ENCODE measurements at places on chromosomes 16 and 17.

- no peak for DNase-seq
Measured at GRCh38 chr17:4604111-4604644, 19.8 kb downstream of the SMTNL2 start.

DNA sequence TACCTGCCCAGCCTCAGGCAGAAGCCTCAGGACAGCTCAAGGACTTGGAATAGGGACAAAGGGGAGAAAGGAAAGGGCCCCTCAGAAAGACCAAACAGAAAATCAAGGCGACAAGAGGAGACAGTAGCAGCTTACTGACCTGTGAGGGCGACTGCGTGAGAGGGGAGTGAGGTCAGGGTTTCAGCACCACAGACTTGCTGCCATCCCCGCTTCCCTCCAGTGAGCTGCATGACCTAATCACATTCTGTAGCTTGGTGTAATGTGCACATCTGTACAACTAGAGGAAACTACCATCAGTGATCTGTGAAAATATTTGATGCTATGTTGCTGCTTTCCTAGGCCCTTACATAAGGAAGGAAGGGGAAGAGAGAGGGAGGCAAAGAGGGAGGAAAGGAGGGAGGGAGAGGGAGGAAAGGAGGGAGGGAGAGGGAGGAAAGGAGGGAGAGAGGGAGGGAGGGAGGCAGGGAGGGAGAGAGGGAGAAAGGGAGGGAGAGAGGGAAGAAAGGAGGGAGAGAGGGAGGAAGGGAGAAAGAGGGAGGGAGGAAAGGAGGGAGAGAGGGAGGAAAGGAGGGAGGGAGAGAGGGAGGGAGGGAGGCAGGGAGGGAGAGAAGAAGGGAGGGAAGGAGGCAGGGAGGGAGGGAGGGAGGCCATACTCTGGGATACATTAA lies 404.9 kb upstream of the CDH5 start:
- DNase-seq, result no peak

DNA sequence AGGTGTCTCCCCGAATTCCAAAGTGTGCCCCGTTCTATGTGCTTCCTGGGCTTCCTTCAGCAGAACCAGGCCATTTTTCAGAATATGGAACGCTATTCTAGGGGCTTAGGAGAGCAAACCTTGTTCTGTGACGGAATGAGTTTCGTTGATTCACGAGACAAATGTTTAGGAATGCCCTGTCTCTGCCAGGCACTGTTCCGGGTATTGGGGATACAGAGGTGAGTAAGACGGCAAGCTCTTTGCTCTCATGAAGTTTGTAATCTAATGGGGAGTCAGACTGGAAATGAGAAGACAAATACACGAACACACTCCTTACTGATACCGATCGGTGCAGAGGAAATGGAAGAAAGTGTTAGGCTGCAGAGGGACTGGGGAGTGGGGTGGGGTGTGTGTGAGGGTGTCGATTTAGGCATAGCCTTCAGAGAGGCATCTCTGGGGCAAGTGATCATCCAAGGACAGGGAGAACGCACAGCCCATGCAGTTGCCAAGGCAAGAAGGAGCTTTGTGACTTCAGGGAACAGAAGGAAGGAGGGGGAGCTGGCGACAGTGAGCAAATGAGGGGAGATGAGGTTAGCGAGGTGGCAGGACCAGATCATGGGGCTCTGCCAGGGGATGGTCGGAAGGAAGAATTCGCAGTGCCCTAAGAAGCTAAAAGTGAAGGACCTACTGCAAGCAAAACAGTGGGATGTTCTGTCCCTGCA lies 189.6 kb downstream of the MSI2 start:
- DNase-seq, result no peak

GRCh38 chr17:78010759-78011158 lies 52.3 kb downstream of the TNRC6C start:
- no peak for DNase-seq

GRCh38 chr17:15513058-15513791 lies 45.8 kb upstream of the CDRT4 start:
- DNase-seq, result no peak

DNA sequence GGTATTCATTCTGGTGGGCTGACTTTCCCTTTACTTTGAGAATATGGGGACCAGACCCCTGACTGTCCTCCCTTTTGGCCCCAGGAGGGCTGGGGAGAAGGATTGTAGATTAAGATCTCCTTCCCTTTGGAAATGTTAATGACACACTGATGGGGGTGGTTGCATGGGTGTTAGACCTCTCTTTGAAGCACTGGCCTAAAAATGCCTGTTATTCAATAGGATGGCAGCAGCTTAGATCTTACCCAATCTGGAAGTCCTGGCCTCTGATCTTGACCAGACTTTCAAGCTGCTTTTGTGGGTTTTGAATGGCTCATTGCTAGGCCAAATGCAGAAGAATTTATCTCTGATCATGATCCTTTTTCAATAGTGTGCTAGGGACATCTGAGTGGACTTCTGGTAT lies 25.7 kb downstream of the MAP3K3 start:
- no peak for DNase-seq
